ENCODE measurements at places on chromosomes 2 and 18.

GRCh38 chr2:122927710-122928557 lies 1097.2 kb upstream of the CNTNAP5 start:
- DNase-seq: no peak

- no peak for DNase-seq
Measured at GRCh38 chr2:100207411-100207885, 65.1 kb upstream of the AFF3 start.

GRCh38 chr2:234364661-234365060 lies 132.2 kb downstream of the ARL4C start:
- DNase-seq: no peak

DNA sequence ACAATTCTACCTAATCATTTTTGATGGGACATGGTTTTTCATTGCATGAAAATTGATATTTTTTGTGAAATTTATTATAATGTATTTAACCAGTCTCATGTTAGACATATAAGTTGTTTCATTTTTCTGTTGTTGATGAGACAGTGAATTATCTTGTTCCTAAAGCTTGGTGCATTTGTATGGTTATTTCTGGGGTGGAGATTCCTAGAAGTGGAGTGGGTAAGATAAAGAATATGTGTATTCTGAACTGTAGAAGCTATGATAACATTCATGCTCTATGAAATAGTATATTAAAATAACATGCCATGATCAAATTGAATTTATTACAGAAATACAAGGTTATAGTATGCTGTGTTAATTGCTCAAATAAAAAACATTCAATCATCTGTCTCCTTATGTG lies 69.2 kb downstream of the BOLA3 start:
- no peak for DNase-seq

DNA sequence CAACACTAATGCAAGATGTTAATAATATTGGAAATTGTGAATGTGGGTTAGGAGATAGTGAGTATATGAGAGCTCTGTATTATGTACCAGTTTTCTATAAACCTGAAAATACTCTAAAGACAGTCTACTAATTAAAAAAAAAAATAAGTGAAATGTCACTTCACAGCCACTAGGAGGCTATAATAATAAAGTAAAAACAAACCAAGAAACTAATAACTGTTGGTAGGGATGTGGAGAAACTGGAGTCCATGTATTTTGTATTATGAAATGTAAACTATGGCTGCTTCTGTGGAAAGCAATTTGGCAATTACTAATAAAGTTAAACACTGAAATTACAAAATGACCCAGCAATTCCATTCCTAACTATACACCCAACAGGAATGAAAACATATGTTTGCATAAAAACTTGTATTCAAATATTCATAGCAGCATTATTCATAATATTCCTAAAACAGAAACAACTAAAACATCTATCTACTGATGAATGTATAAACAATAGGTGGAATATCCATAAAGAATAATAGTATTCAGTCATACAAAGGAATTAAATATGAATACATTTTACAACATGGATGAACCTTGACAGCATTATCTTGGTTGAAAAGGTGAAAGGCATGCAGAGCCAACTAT lies 36.2 kb downstream of the CCDC178 start:
- no peak for DNase-seq

DNA sequence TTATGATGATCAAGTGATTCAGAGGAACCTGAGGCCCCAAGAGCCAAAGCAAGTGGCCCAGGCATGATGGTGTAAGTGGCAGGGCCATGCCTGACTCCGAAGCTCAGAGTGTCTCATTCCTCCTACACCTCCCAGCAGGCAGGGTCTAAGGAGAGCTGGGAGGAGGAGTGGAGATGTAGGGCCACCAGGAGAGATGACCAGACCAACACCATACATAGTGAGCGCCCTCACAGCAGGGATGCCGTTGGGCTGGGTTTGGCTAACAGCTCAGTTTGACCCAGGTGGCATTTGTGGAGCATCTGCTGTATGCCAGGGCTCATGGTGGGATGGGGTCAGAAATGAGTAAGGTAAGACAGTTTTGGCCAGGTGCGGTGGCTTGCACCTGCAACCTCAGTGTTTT lies 80.7 kb downstream of the MARCO start:
- no peak for DNase-seq

- DNase-seq: no peak
Measured at GRCh38 chr2:180061546-180061945, 54.4 kb upstream of the CWC22 start.

Measured in epithelial cell of proximal tubule (primary cell).